ENCODE measurements at places on chromosomes 4 and X.
A peak's percentile ranks its signal among the peaks of the same experiment; 100 is the strongest.

DNA sequence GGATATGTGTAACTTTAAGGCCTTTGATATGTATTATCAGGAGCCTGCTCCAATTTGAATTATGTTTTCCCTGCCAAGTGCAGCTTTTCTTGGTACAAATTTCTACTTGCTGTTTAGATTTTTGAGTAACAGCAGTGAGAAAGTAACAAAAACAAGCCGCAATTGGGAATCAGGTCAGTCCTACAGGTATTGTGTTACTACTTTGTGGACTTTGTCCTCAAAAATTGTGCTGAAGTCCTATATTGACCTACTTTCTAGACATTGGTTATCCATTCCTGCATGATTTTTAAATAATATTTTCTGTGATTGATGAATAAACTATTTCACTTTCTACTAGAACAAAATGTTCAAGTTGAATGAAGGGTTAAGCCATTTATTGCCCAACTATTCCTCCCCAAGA lies 5.7 kb downstream of the CDKN2AIP start:
- no peak for DNase-seq

DNA sequence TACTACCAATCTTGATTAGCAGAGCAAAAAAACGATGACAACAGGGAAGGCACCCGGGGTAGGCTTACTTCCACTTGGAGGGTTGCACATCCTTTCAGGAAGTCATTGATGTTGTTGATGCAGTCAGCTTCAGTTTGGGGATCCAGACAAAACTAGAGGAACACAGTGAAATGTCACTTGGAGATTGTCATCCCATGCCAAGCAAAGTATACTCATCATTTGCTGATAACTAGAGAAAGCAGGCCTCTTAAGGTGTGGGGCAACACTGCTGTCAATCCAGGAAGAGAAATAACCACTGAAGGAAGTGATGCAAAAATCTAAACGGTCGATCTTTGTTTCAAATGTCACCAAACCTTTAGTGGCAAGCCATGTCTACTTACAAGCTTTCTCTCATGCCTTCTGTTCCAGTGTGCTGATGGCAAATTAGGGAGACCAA lies 1.4 kb downstream of the ARHGEF6 start:
- no peak for DNase-seq

DNA sequence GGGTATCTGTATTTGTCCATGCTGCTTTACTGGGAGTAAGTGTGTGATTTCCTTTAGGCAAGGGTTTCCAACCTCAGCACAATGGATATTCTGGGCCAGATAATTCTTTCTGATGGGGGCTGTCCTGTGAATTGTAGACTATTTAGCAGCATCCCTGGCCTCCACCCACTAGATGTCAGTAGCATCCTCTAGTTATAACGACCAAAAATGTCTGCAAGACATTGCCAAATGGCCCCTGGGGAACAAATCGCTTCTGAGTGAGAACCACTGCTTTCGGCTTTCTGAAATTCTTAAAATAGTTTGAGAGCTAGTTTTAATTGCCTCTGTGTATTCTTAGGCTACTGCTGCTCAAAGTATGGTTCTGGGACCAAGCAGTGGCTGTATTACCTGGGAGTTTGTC lies 81.2 kb upstream of the GPM6B start:
- DNase-seq = no peak

- DNase-seq = no peak
Measured at GRCh38 chr4:8840816-8841455, 30.7 kb downstream of the HMX1 start.

DNA sequence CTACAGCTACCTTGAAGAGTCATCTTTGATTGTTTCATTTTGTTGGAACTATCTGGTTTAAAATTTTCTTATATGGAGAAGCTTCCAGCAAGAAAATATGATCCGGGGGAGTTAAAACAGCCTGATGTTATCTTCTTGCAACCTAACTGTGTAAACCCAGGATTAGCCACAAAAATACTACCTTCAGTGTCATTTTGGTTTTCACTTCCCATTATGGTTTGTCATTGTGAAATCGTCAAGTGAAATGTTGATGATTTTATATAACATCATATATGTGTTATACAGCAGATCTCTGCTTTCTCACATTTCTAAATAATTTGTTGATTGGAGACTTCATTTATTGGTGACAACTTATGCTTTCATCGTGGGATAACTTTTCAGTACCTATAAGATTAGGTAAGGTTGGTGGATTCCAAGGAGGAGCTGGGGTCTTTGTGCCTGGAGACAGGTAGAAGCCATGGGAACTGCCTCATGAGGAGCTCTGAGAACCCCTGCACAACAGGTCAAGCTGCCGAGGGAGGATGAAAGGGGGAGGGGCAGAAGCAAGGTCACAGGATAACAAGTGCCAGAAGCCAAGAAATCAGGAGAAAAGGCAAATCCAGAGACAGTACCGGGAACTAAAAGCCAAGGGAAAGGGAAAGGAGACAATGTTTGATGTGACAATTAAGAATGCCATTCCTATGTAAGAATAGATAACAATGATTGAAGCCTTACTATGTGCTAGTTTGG lies 7.2 kb downstream of the ARHGAP24 start:
- DNase-seq = no peak

- no peak for DNase-seq
Measured at GRCh38 chrX:15579778-15580747, 20.7 kb downstream of the ACE2 start.

DNA sequence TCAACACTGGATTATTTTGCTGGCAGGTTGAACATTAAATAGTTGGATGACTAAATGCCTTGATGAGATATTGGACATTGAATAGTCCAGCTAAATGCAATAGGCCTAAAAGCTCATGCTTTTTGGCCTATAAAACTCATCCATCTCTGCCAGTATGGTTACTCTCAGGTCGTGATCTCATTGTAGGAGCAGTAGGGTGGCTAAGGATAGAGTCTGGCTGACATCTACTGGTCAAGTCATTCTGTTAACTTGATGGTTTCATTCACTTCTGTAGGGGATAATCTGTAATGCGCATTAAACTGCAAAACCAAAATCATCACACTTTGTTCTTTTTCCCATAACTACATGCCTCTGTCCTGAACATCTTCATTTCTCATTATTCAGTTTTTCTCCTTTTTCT lies 227.0 kb downstream of the DKK2 start:
- no peak for DNase-seq

DNA sequence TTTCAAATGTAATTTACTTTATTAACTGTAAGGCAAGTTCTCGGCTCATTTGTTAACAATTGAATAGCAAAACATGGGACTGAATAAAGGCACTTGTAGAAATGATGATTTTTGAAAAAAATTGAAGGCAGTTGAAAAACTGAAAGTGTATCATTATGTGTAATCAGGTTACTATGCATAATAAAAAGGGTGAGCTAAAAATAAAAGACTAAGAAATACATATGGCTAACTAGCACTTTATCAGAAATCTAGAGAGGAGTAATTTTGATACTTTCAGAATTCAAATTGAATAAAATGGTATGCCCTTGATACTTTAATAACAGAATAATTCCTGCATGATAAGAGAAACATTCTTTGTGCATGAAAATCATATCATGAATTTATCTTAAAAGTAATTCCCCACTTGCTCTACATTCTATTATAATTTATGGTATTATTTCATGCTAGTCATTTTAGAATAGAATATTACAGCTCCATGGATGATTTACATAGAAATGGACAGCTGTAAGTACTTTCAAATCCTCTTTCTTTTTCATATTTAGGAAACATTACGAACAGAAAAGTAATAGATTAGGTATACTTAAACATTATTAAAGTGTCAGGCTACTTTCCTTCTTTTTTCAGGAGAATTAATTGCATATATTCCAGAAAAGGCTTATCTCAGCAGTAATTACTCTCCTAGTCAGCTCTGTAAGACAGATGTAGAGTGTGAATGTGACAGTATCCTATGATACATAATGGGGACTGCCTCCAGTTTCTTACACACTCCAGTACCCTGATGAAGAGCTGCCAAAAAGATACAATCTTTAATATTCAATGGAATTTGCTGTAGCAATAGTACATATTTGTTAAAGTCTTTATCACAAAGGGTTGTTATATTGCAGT lies 697.3 kb downstream of the CCSER1 start:
- no peak for DNase-seq

DNA sequence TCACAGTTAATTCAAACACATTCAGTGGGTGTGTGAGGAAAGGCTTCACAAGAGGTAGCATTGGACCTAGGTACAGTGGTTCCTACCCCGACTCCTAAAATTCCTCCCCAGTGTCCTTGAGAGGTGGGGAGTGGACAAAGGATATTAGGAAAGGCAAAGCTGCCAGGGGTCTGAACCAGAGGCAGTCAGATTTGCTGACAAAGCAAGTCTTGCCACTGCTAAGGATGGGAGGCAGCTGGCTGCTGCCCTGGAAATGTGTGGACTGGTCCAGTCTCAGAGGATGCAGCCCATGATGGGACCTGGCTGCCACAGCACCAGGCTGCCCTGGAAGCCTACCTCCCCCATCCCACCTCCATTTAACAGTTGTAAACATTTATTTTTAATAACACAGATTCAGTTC lies 4.1 kb upstream of the PHF8 start:
- no peak for DNase-seq

- no peak for DNase-seq
Measured at GRCh38 chr4:176123710-176124407, 58.2 kb downstream of the WDR17 start.

DNA sequence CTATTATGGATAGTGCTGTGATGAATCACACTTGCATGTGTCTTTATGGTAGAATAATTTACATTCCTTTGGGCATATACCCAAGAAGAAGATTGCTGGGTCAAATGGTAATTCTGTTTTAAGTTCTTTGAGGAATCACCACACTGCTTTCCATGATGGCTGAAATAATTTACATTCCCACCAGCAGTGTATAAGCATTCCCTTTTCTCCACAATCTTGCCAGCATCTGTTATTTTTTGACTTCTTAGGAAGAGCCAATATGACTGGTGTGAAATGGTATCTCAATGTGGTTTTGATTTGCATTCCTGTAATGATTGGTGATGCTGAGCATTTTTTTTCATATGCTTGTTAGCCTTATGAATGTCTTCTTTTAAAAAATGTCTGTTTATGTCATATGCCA lies 1120.2 kb downstream of the ARAP2 start:
- DNase-seq = no peak

DNA sequence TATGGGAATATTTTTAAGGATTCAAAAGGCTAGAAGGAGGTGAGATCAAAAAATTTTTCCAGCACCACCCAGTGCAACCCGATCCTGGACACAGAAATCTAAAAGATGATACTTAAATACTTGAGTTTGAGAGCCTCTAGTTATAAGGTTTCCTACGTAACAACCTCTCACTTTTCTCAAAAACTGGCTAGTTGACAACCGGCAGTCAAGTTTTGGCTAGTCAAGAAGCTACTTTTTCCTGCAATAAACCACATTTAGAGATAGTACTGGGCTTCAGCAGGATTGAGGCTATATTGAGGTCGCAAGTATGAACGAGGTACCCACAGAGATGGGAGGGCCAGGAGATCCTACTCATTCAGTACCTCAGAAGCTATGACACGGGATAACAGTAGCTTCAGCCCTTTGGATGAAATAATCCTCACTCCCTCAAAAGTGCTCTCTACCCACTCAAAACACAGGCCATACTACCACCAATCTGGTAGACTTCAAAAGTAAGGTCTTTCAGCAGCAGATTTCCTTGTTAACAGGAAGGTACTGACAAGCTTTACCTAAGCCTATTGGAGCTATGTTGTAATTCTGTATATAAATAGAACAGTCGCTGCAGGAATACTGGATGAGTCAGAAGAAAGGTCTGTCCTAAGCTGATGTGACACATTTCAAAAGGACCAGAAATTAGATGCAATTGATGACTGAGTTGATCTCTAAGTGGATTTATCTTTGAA lies 1.5 kb upstream of the TSPAN5 start:
- DNase-seq = no peak

GRCh38 chrX:13151828-13152517 lies 107.6 kb upstream of the FAM9C start:
- no peak for DNase-seq

- DNase-seq = no peak
Measured at GRCh38 chr4:129350834-129351721, 255.1 kb downstream of the C4orf33 start.

- DNase-seq = no peak
Measured at GRCh38 chr4:39754309-39754708, 56.4 kb downstream of the UBE2K start.

DNA sequence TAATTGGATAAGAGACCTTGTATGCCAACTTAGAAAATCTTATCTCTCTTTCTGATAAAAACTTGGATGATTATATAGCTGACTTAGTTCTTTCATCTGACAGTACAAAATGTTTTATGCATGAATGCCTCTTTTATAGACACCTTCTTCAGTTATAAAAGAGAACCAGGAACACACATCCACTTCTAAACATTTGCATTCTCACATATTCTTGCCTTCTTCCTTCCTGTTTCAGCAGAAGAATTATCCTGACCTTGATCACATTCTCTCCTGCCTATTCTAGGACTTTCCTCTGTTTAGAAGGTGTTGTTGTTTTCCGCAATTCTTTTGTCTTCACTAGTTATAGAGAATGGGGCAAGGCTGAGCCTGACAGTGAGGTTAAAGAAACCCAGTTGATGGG lies 80.9 kb downstream of the LARP7 start:
- DNase-seq = no peak

DNA sequence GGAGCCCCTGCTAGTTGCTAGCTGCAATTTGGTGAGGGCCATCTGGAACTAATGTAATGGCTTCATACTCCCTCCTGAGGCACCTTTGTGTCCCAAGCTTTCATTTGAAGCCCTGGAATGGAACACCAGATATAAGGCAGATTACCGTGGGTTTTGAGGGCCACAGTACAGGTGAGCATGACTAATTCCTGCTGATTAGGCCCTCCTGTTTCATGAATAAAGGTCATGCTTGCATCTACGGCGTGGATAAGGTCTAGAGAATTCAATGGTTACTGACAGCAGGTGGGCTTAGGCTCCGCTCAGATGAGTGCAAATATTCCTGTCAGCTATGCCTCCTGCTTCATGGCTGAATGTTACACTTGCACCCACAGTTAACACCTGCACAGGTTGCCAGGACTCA lies 495.4 kb downstream of the NAP1L3 start:
- DNase-seq = no peak

- DNase-seq = peak; percentile 60
Measured at GRCh38 chrX:7927259-7928167, at the start of gene PNPLA4. TSS of gene PNPLA4 (minus strand) at chrX:7927413. CDS start at chrX:7926119, 1,294 bp downstream.

DNA sequence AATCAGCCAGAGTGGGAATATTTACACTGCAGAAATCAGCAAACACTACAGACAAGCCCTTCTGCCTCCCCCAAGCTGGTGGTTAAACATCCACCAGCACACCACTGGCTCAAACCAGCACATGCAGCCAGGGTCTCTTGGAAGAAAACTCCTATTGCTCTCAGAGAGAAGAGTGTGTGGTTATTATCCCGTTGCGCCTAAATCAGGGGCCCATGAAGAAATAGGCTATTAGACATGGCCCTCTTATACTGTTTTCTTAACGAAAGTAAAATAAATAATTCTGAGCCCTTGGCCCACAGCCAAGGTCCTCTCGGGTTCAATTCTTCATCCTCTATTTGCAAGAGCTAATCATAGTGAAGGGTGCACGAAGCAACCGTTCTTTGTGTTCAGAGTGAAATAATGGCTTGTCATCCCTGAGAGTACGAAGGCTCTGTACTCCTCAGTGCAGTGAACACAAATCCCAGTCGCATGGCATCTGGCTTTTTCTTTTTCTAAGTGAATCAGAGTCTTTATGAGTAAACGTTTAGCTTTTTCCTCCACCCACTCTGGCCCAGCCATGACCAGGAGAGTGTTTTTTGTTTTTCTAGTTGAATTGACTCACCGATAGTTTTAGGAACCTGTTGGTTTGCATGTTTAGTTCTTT lies 33.4 kb upstream of the RBM47 start:
- DNase-seq = no peak

- no peak for DNase-seq
Measured at GRCh38 chr4:173490817-173491528, 39.1 kb downstream of the HAND2 start.
